ENCODE measurements at places on chromosomes 12 and 14.

DNA sequence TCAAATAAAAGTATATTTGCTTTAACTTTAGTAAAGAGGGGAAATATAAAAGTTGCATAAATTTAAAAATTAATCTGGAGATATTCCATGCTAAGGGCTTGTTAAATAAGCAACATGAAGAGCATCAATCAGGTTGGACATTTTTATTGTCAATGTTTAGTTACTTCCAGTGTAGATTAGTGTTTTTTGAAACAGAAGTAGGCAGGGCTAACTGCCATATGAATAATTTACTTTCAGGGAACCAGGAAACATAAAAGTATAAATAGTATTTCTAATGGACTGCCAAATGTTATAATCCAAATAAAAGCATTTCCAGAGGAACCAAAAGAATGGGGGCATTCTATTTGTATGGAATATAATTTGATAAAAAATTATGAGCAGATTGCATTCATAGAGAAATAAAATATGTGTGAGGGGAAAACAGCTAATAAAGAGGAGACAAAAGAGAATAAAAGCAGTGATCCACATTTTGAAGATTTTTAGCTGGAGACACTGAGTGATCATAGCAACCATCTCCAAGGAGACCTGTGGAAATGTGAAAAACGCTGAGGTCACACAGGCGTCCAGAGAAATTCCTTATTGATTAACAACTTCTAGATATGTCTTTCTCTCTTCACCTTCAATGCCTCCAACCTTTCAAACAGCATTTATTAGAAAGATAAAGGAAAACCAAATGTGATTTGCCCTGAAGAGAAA is 70.8 kb downstream of the SRGAP1 start:
- peak; percentile 76 for DNase-seq

DNA sequence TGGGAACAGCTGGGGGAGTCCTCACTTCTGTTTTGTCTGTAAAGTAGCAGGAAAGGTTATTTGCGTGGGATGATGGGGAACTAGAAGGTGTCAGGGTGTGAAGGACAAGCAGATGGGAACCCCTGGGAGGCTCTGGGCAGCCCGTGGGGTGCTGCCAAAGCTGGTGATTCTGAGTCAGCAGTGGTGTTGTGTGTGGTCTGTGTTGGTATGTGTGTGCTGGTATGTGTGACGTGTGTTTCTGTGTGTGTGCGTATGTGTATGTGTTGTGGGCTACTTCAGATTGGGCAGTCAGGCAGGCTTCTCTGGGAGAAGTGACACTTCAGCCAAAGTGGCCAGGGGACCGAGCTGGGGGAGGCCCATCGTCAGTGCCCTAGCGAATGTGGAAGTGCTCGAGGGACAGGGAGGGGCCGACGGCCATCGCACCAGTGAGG is 15.3 kb upstream of the BDKRB2 start:
- no peak for DNase-seq

DNA sequence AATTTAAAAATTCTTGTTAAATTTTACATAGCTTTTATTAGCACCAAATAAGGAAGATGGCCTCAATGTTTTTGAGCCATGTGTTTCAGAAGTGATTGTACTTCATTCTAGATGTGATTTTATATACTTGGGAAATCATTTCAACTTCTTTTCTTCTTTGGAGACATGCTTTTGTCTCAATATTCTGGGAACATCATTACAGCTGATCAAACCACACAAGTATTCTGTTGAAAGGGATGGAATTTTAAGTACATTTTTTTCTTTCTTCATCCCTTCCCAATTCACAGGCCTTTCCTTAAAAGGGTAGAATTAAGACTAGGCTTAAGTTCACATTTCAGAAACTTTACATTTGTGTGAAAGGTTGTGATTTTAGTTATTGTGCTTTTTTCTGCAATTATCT is 66.4 kb downstream of the PAPOLA start:
- no peak for DNase-seq

- no peak for DNase-seq
These were observed 287 bp upstream of the SLC2A13 start for GRCh38 chr12:40106202-40106533.

DNA sequence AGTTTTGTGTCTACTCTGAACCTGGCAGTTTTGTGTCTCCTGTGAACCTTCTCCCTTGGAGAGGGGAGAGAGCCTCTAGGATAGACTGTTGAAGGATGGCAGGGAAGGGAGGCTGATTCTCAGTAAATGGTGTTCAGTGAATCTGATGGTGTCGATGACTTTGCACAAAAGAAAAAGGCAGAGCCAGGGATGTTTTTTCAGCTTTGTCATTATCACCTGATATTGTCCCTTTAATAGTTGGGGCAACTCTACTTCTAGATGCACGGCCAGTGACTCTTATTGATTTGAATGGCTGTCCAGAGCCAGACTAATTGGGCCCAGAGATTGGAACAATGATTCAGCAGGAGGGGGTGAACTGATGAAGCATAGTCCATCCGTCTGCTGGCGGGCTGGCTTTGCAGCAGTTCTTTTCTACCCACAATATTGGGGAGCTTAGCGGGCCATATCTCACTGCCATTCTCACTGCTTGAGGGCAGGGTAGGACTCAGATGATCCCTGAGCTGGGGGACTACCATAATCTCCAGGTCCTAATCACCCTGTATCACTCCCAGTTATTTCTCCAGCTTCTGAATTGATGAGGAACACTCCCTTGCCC is 93.1 kb downstream of the ADCK1 start:
- DNase-seq: no peak

GRCh38 chr12:5856692-5857091 is 88.4 kb downstream of the ANO2 start:
- DNase-seq: no peak

GRCh38 chr14:65002586-65003210 is 16.0 kb downstream of the FNTB start:
- no peak for DNase-seq

- peak; percentile 92 for DNase-seq
These were observed 11.1 kb upstream of the INF2 start for GRCh38 chr14:104678346-104678745.

GRCh38 chr12:42683933-42684801 is 94.6 kb upstream of the PRICKLE1 start:
- no peak for DNase-seq

GRCh38 chr12:47393403-47393790 is 312.4 kb downstream of the RPAP3 start:
- DNase-seq: peak; percentile 3

DNA sequence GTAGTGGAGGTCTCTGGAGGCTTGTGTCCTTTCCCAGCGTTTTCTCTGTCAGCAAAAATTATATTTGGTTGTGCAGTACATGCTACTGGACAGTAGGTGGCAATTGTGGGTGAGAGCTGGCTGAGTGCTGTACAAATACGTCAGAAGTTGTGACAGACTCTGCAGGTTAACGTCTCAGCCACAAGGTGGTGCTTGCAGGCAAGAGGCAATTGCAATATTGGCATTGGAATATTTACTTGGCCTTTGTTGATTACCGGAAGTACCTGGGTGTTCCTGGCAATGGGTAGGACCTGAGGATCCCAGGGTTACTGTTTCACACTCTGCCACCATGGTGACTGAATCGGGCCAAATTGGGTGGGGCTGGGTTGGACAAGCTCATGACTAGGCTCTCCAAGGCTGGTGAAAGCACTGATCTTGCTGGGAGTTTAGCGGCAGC is 333.9 kb upstream of the LMO3 start:
- DNase-seq: peak; percentile 22

DNA sequence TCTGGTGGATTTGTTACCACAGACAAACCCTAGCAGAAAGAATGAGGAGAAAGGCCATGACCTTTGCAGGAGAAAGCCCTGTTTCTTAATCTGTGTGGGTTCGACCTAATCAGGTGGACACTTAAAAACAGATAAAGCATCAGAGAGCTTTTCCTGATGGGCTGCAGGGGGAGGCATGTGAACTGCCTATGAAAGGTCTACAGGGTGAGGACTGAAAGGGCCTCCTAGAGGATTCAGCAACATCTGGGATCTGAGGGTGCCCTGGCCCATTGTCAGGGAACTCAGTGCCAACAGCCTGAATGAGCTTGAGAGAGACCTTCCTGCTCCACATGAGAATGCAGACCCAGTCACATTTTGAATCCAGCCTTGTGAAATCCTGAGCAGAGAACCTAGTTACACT is 178.8 kb upstream of the DDHD1 start:
- DNase-seq: no peak

- DNase-seq: peak; percentile 78
These were observed 37.3 kb upstream of the RCOR1 start for GRCh38 chr14:102554821-102555819.

GRCh38 chr12:8849876-8850275 is 27.5 kb downstream of the A2ML1 start:
- no peak for DNase-seq

DNA sequence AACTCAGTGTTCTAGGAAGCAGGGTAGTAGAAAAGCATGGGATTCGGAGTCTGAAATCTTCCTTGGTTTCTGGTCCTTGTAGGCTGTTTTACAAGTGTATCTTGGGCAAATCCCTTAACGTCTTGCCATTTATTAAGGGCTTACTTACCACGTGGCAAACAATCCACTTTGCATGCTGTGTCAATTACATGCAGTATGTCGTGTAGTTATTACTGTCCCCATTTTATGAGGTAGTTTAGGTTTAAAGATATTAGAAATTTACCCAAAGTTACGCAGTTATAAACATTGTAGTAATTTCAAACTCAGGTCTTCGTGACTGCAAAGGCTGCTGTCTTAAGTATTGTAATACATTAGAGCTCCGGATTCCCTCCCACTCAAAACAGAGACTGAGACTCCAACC is 1.5 kb upstream of the NOVA1 start:
- DNase-seq: no peak

- peak; percentile 95 for DNase-seq
These were observed 37.6 kb upstream of the BCL2L14 start for GRCh38 chr12:12032851-12033797.

DNA sequence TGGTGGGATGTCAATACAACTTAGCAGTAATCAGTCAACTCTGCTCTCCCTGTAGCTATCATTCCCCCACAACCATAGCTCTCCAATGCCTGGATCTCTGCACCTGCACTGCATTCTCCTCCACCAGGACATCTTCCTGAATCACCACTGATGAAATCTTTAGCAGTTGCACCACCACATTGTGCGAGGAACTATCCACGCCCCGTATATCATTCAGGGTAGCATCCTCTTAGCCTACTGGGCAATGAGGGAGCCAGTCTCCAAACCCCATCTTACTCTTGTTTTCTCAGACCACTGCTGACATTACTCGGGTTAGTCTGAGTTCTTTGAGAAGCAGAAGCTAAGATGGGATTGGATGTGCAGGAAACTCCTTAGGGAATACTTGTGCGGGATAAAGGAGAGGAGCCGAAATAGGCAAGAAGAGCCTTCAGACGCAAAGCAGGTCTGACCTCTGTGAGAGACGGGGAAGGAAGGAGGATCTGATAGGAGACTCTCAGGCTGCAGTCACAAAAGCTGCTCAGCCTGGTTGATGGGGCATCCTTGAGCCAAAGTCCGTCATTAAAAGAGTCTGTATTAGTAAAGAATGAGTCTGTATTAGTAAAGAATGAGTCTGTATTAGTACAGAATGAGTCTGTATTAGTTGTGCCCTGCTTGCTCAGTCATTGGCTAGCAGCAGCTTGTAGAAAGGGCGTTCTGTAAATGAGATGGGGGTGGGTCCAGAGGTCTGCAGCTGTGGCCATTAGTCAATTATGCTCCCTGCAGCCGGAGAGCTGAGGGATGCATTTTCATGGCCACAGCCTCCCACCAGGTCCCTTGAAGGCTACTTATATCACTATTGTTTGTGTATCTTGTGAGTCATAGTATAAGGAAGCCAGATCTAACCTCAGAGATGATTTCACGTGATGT is 49.6 kb upstream of the RASSF3 start:
- peak; percentile 66 for DNase-seq

- peak; percentile 5 for DNase-seq
These were observed 25.0 kb upstream of the NPAS3 start for GRCh38 chr14:32913725-32914124.

DNA sequence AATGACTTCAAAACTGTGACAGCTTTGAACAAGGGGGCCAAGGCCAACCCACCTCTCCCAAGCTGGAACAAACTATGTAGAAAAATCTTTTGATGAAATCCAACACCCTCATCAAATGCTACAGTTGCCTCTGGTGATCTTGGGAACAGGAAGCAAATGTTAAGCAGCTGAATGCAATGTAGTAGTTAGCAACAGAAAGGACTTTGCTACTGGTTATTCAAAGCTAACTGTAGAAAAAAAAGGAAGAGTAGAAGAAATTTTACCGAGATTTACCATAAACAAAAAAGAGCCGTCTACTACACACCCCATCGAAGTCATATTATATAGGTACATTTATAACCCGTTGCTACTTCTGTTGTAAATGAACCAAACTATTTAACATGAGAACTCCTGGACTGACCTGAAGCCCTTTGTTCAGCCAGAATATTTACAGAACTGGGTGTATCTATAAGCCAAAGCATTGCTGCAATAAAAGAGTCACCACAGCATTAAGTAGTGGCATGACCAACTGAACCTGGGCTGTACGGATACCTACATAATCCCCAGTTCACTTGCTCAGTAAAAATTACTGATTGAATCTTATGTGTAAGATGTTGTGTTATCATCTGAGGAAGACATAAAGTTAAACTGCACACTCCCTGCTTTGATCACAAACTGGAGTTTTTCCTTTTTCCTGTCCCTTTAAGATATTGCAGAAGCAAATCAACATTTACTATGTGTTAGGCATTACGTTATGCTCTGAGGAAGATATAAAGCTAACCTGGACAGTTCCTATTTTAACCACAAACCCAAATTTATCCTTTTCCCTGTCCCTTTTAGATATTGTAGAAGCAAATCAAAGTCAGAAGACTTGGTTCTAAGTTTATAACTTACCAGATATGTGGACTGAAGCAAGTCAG is 25.1 kb downstream of the SYNJ2BP start:
- DNase-seq: no peak

GRCh38 chr12:69578283-69578682 is 7.0 kb upstream of the CCT2 start:
- no peak for DNase-seq

GRCh38 chr12:96786791-96787190 is 120.3 kb upstream of the NEDD1 start:
- DNase-seq: no peak

GRCh38 chr12:124162151-124163110 is 132.5 kb upstream of the RFLNA start:
- DNase-seq: no peak

GRCh38 chr14:93974833-93975232 is 1.5 kb downstream of the ASB2 start:
- no peak for DNase-seq

GRCh38 chr14:22471545-22472121 is 117.4 kb downstream of the DAD1 start:
- peak; percentile 67 for DNase-seq

GRCh38 chr12:9646794-9647781 is 22.4 kb upstream of the CLEC2D start:
- no peak for DNase-seq

- no peak for DNase-seq
These were observed 57.7 kb downstream of the CCER1 start for GRCh38 chr12:90897316-90897715.

DNA sequence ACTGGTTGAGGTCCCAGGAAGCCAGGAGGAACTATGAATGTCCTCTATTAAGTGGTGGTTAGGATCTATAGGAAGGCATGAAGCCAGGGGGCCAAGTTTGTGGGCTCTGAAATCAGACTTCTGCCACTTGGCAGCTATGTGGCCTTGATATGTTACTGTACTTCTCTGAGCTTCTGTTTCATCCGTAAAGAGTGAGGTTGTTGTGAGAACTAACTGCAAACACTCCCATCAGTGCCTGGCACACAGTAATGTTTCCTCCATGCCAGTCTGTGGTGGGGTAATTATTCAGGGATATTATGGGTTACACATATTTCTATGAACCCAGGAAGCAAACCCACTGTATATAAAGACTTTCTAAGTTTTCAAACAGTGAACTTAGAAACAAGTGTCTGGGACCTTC is 57.4 kb downstream of the PLXNC1 start:
- no peak for DNase-seq
